ENCODE measurements at places on chromosomes 2 and 18.

- DNase-seq: no peak
Observed at GRCh38 chr2:106581328-106581727, 94.2 kb downstream of the CD8B2 start.

- DNase-seq: no peak
Observed at GRCh38 chr18:68447286-68447685, 267.6 kb downstream of the TMX3 start.

DNA sequence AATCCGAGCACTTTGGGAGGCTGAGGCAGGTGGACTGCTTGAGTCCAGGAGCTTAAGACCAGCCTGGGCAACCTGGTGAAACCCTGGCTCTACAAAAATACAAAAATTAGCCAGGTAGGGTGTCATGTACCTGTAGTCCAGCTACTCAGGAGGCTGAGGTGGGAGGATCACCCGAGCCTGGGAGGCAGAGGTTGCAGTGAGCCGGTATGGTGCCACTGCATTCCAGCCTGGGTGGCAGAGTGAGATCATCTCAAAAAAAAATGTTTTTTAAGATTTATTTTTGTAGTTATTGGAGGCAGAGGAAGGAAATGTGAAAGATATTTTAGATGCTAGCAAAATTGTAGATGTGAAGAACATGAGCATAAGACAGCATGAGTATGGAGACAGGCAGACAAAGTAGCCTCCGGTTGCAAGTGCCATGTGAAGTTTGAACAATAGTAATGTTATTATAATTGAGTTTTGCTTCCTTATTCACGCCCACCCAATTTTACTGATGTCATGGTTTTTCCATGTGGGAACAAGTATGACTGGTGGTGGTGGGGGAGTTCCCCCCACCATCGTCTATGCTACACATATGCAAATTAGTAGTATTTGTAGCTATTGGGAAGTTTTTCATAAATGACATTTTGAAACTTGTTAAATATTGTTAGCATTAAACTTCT is 18.0 kb downstream of the REL start:
- no peak for DNase-seq

DNA sequence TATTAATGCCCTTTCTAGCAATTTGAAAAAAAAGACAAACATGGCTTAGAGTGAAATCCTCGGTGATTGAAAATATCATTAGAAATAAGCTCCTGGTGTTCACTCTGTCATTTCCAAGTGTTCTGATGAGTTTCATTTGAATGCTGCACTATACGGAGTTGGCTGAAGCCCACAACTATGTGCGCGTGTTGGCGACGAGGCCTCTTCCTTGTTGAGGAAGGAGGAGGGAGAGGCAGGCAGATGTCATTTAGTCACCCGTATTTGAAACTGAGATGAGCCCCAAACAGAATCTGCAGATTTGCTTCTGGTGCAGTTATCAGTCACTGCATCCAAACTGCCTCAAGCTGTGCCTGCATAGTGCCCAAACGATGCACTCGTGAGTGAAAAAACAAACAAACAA is 23.5 kb upstream of the SKOR2 start:
- no peak for DNase-seq

DNA sequence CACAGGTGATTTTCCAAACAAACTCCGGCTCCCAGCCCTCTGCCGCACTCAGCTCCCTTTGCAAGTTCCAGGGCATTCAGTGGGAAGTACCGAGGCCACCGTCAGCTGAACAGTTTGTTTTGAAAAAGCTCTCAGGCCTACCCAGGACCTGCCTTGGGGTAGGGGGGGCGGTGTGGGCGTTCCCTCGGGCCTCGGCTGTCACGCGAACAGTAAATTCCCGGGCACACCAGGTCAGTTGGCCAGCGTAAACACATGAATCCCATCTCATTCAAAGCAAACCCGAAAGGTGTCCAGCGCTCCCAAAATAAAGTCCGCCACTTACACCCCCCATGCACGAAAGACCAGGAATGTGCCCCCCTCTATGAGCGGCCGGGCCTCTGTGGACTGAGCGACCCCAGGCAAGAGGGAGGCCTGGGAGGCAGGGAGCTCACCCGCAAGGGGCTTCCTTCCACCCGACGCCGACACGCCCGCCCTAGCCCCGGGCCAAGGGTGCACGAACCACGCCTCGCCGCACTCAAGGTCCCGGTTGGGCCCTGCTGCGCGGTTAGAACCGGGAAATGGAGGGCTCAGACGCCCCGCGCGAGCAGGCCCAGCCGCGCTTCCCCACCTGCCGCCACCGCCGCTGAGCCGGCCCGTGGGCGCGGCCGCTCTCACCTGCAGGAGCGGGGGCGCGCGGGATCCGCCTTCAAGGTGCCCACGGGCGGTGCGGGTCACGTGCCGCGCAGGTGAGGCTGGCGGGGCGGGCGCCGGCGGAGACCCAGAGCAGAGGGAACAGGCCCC is at the start of gene WDSUB1:
Gene WDSUB1, minus strand, starts transcription at position 775 of the 780 bp plus-strand sequence. CDS start 3,634 bp downstream, outside the sequence.
- DNase-seq: peak; percentile 73

- no peak for DNase-seq
Observed at GRCh38 chr18:730692-731091, 18.3 kb upstream of the ENOSF1 start.

DNA sequence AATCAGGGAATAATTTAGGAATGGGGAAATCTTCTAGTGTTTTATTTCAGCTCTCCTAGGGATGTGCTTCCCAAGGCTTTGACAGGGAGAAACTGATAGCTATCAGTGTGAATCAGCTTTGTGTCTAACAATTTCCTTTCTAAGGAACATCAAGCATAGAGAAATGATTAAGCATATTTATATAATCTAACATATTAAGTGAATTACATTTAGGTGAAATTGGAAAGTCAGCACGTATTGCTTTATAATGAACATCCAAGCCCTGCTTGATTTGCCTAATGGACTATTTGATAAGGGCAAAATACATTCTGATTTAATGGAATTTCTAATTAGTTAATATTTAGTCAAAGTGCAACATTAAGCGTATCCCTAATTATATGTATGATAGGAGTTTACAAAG is 19.5 kb upstream of the TSPYL6 start:
- no peak for DNase-seq

DNA sequence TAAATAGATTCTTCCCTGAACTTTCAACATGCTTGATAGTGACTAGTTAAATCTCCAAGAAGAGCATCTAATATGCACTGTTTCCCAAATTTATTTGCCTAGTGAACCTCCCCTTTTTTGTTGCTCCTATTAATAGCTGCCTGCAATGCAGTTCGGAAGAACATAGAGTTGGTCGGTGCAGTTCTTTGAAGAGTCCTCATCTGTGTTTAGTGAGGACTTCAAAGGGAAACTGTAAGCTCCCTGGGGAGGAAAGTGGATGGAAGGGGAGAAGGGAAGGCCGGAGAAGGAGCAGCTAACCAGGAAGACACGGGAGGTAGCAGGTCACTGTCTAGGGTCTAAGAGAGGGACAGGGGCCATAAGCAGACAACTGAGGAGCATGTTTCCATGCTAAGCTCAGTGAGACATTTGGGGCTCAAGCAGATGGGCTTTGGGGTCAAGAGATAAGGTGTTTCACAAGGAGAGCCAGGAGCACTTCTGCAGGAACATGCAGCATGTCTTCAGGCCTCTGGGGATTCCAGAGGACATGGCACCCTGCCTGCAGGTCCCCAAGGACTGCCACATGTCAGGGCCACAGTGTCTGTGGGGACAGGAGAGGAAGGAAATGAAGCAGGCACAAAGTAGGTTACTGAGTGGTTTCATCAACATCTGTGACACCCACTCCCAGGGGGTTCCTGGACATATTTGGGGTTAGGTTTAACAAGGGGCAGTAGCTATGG is 48.7 kb upstream of the ANXA4 start:
- DNase-seq: no peak

DNA sequence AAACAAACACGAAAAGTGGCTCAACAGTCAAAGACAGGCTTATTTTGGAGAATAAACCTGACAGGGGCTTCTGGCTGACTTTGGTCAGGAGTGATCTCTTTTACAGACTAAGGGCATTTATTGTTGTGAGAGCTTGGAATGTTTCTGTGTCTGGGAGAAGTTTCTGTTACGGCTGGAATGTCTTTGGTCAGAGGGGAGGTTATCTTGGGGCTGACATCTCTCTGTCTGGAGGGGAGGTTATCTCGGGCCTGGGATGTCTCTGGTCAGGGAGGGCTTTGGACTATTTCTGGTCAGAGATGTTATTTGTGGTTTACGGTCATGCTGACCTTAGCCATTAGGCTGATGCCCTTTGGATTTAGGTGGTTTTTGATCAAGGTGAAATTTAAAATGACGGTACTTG is 345.5 kb upstream of the FSIP2 start:
- no peak for DNase-seq

- no peak for DNase-seq
Observed at GRCh38 chr18:36460854-36461253, 163.3 kb downstream of the FHOD3 start.

- DNase-seq: no peak
Observed at GRCh38 chr2:113858764-113859163, 31.1 kb upstream of the ACTR3 start.

DNA sequence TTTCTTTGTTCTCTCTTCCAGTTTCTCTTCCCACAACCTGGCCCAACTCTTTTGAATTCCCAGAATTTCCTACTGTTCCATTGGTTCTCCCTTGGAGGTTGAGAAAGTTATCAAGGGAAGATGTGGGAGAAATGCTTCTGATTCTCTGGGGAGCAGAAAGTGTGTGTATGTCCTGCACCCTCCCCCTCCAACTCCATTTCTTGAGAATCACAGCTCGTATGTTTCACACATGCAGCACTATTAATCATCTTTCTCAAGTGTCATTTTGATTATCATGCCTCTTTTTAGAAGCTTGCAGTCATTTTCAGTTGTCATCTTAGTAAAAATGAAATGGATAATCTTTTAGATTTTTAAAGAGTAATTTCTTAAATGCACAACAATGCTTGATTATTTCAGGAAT is 296.8 kb upstream of the SLC39A10 start:
- DNase-seq: no peak

DNA sequence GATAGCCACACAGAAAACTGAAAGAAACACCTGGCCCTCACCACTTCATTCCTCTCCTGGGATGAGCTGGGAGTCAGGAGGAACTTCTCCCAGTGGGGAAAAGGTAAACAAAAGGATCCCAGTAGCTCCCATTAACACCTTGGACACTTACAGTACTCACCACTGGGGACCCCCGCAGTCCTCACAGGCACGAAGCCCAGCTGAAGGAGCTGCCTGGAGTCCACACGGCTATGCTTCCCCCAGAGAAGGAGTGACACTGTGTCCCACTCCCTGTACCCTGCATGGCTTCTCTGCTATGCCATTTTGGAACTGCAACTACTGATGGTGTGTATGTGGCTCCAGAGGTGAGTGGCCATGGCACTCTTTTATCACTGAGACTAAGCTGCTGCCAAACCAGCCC is 1565.1 kb downstream of the LRP1B start:
- DNase-seq: no peak

- no peak for DNase-seq
Observed at GRCh38 chr2:104406261-104406726, 447.6 kb upstream of the POU3F3 start.

GRCh38 chr2:7007846-7008741 is 90.9 kb downstream of the RNF144A start:
- peak; percentile 73 for DNase-seq

DNA sequence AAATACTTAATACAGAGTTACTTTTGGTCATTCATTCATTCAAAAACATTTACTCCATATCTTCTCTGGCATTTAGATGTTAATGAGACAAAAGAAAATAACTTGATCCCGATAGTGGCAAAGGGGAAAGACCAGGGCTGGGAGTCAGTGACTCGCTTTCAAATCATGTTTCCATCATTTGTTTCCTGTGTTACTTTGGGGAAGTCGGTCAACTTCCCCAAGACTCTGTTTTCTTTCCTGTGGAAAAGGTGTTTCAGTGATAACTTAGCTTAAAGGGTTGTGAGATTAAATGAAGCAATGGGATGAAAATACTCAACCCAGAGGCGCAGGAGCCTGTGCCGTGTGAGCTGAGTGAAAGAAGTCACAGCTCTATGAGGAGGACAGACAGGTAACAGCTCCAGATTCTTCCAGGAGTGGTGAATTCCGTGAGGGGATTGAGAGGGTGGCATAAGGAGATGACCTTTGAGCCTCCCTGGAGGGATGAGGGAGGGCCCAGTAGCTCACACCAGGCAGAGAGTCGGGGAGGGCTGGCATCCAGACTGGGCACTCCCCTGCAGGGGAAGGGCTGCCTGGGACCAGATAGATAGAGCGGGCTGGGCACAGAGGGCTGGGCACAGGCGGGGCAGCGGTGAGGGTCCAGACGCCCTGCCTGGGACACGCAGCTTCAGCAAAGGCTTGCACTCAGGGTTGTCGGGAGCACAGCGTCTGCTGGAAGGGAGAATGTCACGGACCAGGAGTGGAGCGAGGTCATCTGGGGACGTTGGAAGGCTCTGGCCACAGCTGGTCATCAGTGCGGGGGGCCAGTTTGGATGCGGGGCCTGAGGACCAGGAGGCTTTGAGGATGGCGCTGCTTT is 70.1 kb downstream of the TSHZ1 start:
- DNase-seq: no peak

DNA sequence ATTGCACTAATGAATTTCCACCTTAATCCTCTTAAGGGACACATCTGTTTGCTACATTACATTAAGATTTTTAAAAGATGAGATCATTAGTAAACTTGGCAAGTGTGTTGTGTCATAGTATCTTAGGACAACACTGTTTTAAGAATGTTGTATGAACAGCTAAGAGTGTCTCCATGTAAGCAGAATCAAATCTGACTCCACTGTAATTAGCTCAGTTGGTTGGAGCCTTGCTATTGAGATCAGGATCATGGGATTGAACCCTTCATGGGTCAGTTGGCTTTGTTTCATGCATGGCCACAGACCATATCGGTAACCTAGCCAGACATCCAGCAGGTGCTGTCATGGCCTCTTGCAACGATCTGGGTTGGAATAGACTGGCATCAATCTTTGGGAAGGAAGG is 5.2 kb downstream of the FHOD3 start:
- DNase-seq: no peak

- DNase-seq: no peak
Observed at GRCh38 chr18:42929857-42930256, 185.6 kb downstream of the RIT2 start.

DNA sequence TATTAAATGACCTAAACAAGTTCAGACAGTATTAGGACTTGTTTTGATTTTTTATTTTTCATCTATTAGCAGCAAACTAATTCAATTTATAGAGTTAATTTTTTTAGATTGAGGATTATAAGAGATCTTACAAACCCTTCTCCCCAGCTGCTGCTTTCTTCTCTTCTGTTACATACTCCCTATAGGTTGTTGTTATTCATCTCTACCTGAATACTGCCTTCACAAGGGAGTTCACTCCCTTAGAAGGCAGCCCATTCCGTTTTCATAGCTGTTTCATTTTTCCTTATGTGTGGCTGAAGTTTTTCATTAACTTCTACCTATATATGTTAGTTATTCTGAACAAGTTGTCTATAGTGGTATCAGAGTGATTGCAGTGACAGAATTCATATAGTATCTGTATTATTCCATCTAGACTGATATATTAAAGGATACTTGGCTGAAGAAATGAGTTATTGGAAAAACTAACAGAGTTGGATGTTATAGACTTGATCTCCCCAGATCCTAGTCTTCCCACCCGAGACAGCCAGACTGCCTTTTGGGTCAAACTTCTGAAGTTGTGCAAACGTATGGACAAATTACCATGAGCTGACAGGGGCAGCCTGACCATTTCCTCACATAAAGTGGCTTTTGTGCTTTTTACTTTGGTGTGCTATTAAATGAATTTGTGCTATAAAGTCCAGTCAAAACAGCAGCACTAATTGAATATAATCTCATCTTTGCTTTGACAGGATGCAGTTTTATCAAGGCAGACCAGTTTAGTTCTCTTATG is 8.7 kb downstream of the GLS start:
- DNase-seq: no peak

- no peak for DNase-seq
Observed at GRCh38 chr2:26678035-26678434, 14.5 kb upstream of the KCNK3 start.
